ENCODE measurements at places on chromosomes 5 and 9.

DNA sequence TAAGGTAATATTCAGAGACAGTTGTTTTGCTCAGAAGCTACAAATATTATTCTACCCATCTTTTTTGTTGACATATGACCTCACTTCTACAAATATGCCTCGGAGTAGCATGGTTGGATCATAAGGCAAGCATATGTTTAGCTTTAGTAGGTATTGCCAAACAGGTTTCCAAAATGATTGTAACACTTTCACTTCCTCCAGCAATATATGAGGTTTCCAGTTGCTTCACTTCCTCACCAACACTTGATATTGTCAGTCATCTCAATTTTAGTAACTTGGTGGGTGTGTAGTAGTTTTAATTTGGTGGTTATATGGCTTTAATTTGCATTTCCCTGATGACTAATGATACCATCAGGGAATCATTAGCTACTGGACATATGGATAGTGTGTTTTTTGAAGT lies 46.7 kb downstream of the TNFSF8 start:
- peak; percentile 92 for DNase-seq

DNA sequence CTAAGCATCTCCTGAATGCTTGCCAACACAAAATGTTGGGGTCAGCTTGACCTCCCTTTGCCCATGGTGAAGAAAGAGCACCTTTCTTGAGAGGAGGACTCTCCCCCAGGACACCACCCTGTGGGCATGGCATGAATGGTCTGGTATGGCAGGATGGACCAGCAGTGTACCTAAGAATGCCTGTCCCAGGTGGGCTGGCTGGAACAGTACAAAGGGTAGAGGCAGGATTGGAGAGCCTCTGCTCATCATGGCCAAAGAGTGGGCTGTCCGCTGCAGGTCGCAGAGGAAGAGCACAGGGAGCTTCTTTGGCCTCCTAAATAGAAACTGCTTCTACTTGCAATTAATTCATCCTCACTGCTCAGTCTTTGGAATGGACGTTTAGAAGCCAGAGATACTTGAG lies 131.6 kb upstream of the OSMR start:
- DNase-seq = no peak

DNA sequence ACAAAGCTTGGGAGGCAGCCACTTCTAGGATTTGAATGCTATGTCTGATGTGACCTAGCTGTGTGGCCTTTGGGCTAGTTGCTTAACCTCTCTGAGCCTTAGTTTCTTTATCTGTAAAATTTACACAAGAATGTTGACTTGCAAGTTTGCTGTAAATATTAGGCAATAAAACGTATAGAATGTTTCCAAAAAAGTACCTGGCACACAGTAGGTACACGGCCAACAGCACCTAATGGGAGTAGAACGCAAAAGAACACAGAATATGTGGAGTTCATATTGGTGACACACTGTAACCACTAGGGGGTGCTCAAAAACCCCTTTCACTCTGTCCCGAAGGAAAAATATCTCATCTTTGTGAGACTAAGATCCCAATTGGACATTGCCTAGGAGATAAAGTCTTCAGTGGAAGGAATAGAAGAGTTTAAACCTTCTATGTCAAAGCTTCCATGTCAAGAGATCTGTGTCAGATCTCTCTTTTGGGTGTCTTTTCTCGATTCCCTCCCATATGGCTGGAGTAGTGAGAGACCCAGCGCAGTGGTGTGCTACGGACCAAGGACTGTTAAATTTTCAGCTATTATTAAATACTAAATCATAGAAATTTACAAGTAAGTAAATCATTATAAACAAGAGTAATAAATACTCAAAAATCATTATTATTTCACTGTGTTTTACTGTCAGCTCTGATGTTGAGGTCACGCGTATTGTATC lies 145.4 kb upstream of the RAD23B start:
- DNase-seq = peak; percentile 42

DNA sequence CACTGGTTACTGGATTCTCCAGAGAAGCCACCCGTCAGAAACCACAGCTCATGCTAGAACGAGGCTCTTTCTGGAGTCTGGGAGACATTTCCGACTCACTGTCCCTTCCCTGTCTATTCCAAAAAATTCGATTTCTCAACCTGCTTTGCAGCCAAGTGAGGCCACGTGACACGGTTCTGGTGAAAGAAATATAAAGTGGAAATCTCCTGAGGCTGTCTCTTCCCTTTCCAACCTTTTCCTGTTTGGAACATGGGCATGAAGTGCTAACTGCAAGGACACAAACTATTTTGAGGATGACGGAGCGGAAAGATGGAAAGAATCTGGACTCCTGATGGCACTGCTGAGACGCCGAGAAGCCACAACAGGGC lies 6.1 kb upstream of the PTGS1 start:
- no peak for DNase-seq

GRCh38 chr5:147223343-147223742 lies 11.5 kb upstream of the STK32A start:
- no peak for DNase-seq

DNA sequence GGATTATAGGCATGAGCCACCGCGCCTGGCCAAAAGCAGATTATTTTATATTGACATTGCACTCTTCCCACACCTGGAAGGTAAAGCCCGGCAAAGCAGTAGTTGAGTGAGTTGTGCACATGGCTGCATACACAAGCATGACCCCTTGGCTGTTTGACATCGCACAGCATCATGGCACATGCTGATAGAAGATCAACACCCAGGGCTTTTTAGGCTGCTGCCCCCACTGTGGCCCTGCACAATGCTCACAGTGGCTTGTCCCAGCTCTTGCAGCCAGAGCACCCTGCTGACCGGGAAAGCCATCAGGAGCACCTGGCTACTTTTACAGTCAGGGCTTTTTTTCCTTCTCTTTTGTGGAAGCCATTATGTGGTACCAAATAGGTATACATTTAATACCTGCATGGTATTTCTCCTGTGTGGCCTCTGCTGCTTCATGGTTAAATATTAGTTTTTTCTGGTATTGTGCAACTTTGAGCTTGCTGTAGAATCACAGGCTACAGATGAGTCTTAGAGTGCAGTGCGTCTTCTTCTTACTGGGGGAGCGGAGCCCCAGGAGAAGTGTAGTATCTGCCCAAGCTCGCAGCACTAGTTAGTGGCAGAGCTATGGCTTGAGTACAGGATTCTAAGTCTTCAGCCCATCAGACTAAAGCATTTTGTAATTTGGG lies 264.5 kb downstream of the AOPEP start:
- no peak for DNase-seq

- peak; percentile 76 for DNase-seq
Observed at GRCh38 chr9:113807173-113808061, 68.7 kb upstream of the ZNF618 start.

DNA sequence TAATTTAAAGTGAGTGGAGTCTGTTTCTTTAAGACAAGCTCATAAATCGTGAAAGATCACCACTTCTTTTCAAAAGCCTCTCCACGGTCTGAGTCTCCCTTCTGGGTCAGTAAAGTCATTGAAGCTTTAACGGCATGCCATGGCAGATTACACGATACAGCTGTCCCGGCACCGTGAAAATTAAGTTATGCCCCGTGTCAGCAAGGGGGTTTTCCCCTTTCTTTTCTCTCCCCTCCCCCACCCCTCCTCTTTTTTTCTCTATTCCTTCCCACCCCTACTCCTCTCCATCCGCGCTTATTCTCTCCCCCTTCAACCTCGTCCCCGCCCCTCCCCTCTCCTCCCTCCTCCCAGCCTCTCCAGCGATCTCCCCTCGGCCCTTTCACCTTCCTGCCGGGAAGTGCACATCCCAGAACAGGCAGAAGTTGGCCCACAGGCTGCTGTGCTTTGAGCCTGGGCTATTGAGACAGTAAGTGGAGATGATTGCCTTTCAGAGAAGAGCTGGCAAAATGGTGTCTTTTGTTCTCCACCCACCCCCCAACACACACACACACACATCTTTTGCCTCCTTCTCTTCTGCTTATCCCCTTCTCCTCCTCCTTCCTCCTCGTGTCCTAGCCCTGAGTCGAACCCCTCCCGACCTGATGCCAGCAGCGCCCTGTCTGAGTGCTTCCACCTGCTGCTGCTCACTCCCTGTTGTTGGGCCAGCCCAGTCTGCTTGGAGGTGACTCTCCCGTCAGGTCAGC lies 44.1 kb downstream of the GAS1 start:
- DNase-seq = no peak

DNA sequence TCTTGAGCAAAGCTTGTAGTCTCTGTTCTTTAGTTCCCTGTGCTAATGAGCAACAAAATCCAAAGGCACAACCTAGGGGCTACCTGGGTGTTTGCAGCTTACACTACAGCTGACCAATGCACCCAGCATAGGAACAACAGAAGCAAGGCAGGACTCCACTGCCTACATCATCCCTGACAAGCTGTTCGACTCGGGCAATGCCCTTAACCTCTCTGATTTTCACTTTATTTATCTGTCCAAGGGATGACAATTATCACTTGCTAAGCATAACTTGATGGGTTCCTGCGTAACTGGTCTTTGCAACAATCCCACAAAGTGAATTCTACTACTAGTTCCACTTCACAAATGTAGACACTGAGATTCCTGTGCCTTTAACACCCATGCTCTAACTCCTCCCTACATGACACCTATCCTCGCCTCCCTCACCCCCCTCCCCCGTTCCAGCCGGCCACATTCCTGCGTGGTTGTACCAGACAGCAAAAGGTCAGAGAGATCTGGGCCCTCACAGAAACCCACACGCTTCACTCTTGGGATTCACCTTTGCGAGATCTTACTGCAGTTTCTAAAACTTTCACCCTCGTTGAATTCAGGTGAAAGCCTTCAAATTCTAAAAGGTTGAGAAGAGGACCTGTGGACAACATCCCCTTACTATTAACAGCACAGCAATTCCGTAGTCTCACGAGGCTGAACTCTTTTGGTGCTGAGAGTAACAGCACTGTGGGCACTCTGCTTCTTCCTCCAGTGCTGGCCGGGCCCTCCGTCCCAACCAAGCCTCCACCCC lies 995 bp downstream of the IPPK start:
- peak; percentile 6 for DNase-seq

Data from inflammatory macrophage (primary cell).